Aorta (tissue), 5 donors: ENCODE measurements at places on chromosomes 12 and 14.

DNA sequence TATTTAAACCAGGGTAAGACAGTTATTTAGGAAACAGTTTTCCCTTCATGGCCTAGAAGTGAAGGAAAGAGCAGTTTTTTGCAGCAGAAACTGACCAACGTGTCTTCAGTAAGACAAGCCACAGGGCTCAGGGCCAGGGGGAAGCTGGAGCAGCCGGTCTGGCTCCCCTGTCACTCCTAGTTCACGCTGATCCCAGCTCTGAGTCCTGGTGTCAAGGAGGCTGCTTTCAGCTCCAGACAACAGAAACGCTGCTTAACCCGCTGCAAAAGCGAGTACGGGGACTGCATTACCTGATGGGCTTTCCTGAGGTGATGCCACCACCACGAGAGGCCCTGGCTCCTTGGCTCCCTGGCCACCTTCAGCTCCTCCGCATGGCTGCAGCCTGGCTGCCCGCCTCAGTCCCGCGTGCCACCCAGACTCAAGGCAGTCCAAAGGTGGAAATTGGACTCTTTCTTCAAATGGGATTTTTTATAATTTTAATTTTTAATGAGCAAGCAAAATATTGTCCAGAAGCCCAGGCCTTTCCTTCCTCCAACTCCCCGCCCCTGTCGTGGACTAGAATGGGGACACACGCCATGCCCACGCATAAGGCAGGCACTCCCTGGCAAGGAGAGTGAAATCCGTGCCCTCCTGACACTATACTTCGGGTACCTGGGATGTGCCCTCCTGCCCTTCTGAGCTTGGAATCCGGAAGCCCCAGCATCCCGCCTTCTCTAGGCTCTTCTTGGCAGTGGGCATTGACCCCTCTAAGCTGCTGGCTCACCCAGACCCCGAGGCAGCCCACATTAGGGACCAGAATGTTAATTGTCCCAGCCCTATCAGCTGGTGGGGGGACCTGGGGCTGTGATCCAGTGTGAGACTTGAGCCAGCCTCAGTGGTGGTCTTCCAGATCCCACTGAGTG, 85.0 kb downstream of the PAPOLA start:
- no peak for DNase-seq
- H3K36me3 ChIP-seq: no peaks in the 10 kb centered on the region
- H3K4me1 ChIP-seq: no peaks in the 10 kb centered on the region
- no peak overlapping the region for H3K4me3 ChIP-seq
- H3K27me3 ChIP-seq: no peaks in the 10 kb centered on the region

DNA sequence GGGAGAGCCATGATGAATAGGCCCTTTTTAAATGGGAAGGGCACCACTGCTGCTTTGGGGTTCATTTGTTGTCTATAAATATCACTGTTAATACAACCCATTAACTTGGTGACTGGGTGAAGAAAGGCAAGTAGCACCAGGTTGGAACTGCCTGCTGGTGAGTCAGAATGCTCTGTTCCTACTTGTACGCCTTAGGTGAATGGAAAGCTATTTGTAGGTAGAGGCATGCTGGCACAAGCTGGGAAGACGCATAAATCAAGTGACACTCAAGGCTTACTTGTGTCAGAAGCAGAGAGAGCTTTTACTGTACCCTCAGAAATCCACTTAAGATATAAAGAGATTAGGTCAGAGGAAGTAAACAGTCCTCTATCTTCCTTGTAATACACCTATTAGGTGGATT, 142.5 kb downstream of the TMX1 start:
- DNase-seq: no peak
- H3K27me3 ChIP-seq: no peaks in the 10 kb centered on the region
- H3K4me3 ChIP-seq: no peak overlapping the region
- no peaks in the 10 kb centered on the region for H3K4me1 ChIP-seq
- no peak overlapping the region for H3K27ac ChIP-seq

GRCh38 chr12:39499296-39499695, 56.4 kb upstream of the KIF21A start:
- H3K4me3 ChIP-seq: no peak overlapping the region
- DNase-seq: no peak
- no peaks in the 10 kb centered on the region for H3K27me3 ChIP-seq
- no peaks in the 10 kb centered on the region for H3K4me1 ChIP-seq
- H3K36me3 ChIP-seq: no peaks in the 10 kb centered on the region

DNA sequence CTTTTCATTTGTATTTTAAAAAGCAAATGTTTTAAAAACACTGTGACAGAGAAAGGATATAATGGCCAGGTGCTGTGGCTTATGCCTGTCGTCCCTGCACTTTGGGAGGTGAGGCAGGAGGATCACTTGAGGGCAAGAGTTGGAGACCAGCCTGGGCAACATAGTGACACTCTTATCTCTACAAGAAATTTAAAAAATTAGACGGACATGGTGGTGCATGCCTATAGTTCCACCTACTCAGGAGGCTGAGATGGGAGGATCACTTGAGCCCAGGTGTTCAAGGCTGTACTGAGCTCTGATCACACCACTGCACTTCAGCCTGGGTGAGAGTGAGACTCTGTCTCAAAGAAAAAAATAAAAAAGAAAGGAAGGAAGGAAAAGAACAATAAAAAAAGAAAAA, 7.8 kb downstream of the RFX4 start:
- H3K36me3 ChIP-seq: no peaks in the 10 kb centered on the region
- no peak overlapping the region for H3K4me3 ChIP-seq
- no peak for DNase-seq

- no peak for DNase-seq
- H3K36me3 ChIP-seq: no peaks in the 10 kb centered on the region
- H3K4me3 ChIP-seq: no peak overlapping the region
- no peak overlapping the region for H3K27ac ChIP-seq
- no peaks in the 10 kb centered on the region for H3K27me3 ChIP-seq
Measured at GRCh38 chr12:128421375-128421774, 154.4 kb downstream of the TMEM132C start.

DNA sequence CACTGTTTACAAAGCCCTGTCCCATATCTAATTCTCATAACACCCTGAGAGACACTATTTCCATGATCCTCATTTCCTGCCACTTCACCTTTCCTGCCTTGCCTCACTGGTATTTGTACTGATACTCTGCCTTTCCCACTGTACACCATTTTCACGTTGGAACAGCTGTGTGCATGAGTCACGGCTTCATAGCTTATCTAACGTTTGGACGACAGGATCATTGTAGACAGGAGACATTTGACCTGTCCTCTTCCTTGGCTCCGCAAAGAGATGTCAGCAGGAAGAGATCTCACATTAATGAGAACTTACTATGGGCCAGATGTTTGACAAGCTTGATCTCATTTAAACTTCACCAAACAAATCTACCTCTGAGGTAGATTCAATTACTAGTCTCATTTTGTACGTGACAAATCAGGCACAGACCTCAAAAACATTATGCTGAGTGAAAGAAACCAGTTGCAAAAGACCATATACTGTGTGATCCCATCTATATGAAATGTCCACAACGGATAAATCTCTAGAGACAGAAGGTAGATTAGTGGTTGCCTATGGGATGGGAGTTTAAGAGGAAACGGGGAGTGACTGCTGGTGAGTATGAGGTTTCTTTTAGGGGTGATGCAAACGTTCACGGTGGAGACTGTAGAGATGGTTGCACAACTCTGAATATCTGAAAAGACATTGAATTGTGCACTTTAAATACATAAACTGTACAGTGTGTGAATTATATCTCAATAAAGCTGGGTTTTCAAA, 71.2 kb downstream of the KCNK13 start:
- H3K36me3 ChIP-seq: no peaks in the 10 kb centered on the region
- no peaks in the 10 kb centered on the region for H3K4me1 ChIP-seq
- no peaks in the 10 kb centered on the region for H3K27me3 ChIP-seq
- H3K4me3 ChIP-seq: no peak overlapping the region

GRCh38 chr12:120762086-120762485, 36.5 kb downstream of the ACADS start:
- H3K4me1 ChIP-seq: no peaks in the 10 kb centered on the region
- no peak for DNase-seq
- no peaks in the 10 kb centered on the region for H3K27me3 ChIP-seq
- H3K4me3 ChIP-seq: no peak overlapping the region

- no peaks in the 10 kb centered on the region for H3K4me1 ChIP-seq
- no peak overlapping the region for H3K27ac ChIP-seq
- H3K4me3 ChIP-seq: no peak overlapping the region
- no peaks in the 10 kb centered on the region for H3K27me3 ChIP-seq
Measured at GRCh38 chr12:27412047-27412446, 34.5 kb upstream of the SMCO2 start.

- no peaks in the 10 kb centered on the region for H3K4me1 ChIP-seq
- H3K4me3 ChIP-seq: no peak overlapping the region
- H3K36me3 ChIP-seq: no peaks in the 10 kb centered on the region
- no peak overlapping the region for H3K27ac ChIP-seq
- DNase-seq: no peak
Measured at GRCh38 chr14:76926521-76927251, 100.5 kb downstream of the LRRC74A start.

DNA sequence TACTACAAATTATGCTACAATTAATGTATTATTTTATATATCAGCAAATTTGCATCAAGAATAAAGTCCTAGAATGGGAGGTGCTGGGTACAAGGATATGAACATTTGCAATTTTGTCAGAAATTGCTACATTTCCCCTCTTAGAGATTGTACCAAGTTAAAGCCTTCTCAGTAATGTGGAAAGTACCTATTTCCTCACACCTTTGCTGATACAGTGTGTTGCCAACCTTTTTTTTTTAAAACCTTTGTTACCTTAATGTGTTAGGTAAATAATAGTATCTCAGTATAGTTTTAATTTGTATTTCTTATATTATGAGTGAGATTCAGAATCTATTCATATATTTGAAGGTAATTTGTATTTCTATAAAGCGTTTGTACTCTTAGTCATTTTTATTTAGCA, 95.4 kb upstream of the HIF1A start:
- no peaks in the 10 kb centered on the region for H3K36me3 ChIP-seq
- H3K4me3 ChIP-seq: no peak overlapping the region
- H3K4me1 ChIP-seq: peaks cover 6% of the 10 kb centered on the region

GRCh38 chr14:61344437-61345150, 23.2 kb downstream of the PRKCH start:
- no peak overlapping the region for H3K4me3 ChIP-seq
- no peaks in the 10 kb centered on the region for H3K27me3 ChIP-seq
- no peak overlapping the region for H3K27ac ChIP-seq
- no peak for DNase-seq
- no peaks in the 10 kb centered on the region for H3K36me3 ChIP-seq

DNA sequence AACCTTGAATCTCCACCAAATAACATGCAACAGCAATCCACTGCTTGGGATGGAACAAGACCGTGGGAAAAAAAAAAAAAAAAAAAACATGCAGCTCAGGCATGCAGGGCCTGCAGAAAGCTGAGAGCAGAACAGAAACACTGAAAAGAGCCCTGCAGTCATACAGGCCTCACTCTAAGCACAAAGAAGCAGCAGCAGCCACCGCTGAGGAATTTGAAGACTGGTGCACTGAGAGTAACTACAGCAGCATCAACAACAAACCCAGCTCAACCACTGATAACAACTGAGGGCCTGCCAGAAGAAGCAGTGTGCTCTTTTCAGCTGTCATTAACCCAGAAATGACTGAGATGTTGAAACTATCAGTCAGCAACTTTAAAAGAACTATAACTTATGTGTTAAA, 354.7 kb upstream of the TMTC1 start:
- no peaks in the 10 kb centered on the region for H3K36me3 ChIP-seq
- H3K4me3 ChIP-seq: no peak overlapping the region
- H3K27ac ChIP-seq: no peak overlapping the region
- H3K4me1 ChIP-seq: peaks cover 2% of the 10 kb centered on the region
- no peaks in the 10 kb centered on the region for H3K27me3 ChIP-seq

GRCh38 chr12:40691913-40692764, at the start of gene CNTN1:
Gene CNTN1, plus strand, starts transcription at chr12:40692439.
- H3K36me3 ChIP-seq: no peaks in the 10 kb centered on the region
- no peaks in the 10 kb centered on the region for H3K4me1 ChIP-seq
- H3K27ac ChIP-seq: no peak within 1 kb of the TSS
- no peaks in the 10 kb centered on the region for H3K27me3 ChIP-seq

GRCh38 chr12:89436062-89436461, 83.8 kb upstream of the DUSP6 start:
- H3K4me3 ChIP-seq: no peak overlapping the region
- DNase-seq: no peak
- H3K36me3 ChIP-seq: no peaks in the 10 kb centered on the region
- no peaks in the 10 kb centered on the region for H3K4me1 ChIP-seq

DNA sequence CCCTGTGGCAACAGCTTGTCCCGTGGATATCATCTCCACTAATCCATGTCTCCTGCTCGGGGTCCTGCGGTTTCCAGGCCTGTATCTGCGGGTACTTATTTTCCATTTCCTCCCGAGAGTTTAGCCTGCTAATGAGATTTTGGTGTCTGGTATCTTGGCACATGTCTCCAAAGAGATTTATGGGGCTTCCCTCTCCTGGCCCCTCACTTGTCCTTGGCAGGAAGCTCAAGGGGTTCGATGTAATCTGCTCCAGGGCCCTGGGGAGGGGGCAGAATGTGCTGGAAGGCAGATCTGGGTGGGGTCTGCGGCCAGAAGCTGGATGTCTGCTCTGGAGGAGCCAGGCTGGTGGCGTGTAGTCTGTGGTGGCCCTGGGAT, 85.7 kb downstream of the KIF26A start:
- H3K36me3 ChIP-seq: no peaks in the 10 kb centered on the region
- peak; percentile 39 for DNase-seq
- no peaks in the 10 kb centered on the region for H3K4me1 ChIP-seq
- H3K27ac ChIP-seq: no peak overlapping the region

GRCh38 chr12:100733817-100734593, 60.6 kb upstream of the ANO4 start:
- no peak overlapping the region for H3K4me3 ChIP-seq
- H3K27ac ChIP-seq: no peak overlapping the region
- no peaks in the 10 kb centered on the region for H3K4me1 ChIP-seq
- DNase-seq: no peak
